ENCODE measurements at places on chromosomes 1 and 21.

DNA sequence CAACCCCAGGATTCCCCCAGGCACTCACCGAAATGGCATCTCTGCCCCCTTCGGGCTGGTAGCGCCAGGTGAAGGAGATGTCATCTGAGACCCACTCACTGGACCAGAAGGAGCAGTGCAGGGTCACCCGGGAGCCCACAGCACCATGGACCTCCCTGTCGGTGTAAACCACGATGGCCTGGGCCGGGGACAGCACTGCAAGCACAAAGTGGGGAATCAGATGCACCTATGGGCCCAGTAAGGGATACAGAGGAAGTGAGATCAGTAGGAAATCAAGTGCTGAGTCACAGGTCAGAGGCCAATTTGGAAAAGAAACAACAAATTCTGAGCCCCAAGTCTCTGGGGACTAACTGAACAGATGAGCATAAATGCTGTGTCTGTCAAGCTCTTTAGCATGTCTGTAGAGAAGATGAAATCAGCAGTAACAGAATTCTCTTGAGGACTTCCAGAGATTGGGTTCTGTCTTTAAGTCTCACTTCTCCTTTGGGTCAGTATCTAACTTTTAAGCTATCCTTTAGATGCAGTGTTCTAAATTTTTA is 2.5 kb downstream of the MPZ start:
- DNase-seq: no peak

- DNase-seq: no peak
These were observed 151.6 kb downstream of the KCNJ6 start for GRCh38 chr21:37764691-37765090.

GRCh38 chr1:67171978-67172377 is 5.7 kb downstream of the IL23R start:
- DNase-seq: no peak

- peak; percentile 90 for DNase-seq
These were observed 37.3 kb downstream of the NENF start for GRCh38 chr1:212470059-212470458.

DNA sequence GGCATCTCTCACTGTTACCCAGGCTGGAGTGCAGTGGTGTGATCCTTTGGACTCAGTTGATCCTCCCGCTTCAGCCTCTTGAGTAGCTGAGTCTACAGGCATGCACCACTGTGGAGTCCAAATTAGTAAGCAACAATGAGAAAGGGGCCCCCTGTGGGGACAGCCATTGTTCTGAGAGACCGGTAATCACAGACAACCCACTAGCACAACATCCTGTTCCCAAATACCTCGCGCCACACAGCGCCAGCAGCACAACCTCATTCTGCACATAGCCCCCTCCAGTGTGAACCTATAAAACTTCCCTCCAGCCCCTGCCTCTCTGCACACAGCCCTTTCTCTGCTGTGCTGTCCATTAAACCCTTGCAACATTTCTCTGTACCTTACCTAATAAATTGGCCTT is 226.4 kb downstream of the DYRK1A start:
- DNase-seq: no peak

DNA sequence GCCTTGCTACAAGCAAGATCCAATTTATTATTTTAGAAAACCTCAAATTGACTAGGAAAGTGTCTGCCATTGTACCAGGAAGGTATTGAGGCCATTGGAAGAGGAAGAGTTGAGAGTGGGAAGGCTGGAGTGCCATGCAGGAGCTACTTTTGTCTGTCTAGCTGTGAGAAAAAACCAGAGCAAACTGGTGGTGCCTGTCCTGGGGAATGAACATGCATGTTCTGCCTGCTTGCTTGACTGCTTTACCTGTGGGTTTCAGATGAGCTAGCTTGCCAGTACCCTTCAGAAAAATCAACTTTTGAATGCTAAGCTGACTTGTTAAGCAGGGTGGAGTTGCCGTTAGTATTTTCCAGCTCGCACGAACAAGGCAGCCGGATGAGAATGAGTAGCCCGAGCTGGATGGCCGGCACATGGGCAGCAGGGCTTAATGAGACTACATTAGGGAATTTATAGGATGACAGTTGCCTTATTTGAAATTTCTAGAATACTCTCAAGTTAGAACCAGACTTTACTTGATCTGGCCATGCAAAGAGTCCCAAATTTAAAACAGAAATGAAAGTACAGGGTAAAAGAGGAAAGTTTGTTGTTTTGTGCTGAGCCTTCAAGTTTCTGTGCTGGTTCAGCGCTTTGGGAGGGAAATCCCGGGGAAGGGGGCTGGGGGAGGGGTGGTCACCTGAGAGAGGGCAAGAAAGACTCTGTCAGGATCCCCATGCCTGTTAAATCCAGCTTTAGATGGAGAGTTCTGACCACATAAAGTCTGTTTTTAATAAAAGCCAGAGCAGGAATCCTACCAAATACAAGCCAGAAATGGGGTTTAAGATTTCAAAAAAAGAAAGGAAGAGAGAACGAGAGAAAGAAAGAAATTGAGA is 29.6 kb upstream of the C1orf105 start:
- DNase-seq: peak; percentile 51

- DNase-seq: no peak
These were observed 15.4 kb downstream of the ZNHIT6 start for GRCh38 chr1:85692730-85693314.

DNA sequence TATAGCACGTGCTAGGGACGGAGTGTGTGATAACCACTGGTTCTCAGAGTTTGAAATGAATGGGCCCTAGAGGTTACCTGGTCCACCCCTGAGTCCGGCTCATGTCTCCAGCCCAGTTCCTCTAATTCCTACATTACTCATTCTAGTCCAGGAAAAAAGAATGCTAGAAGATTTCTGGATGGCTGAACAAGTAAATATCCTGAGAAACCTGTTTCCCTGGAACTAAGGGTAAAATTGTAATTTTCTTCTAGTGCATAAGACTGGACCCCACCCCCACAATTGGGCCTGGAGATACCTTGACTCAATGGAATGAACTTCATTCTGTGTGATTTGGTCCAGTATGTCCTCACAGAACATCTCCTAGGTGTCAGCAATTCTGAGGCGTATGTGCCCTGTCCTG is 208.4 kb downstream of the TRABD2B start:
- DNase-seq: no peak

- DNase-seq: no peak
These were observed 126.9 kb upstream of the ATP1A1 start for GRCh38 chr1:116246174-116246573.

DNA sequence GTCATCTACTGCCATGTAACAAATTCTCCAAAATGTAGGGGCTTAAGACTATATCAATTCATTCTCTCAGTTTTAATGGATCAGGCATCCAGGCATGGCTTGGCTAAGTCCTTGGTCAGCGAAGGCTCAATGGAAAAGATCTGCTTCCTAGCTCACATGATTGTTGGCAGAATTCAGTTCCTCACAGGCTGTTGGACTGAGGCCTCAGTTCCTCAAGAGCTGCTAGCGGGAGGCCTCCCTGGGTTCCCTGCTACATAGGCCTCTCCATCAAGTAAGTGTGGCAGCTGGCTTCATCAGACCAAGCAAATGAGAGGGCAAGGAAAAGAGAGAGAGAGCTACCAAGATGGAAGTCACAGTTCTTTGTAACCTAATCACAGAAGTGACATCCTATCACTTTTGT is 19.6 kb upstream of the EYA3 start:
- DNase-seq: no peak

- no peak for DNase-seq
These were observed 2.0 kb downstream of the COL24A1 start for GRCh38 chr1:86154571-86155050.

DNA sequence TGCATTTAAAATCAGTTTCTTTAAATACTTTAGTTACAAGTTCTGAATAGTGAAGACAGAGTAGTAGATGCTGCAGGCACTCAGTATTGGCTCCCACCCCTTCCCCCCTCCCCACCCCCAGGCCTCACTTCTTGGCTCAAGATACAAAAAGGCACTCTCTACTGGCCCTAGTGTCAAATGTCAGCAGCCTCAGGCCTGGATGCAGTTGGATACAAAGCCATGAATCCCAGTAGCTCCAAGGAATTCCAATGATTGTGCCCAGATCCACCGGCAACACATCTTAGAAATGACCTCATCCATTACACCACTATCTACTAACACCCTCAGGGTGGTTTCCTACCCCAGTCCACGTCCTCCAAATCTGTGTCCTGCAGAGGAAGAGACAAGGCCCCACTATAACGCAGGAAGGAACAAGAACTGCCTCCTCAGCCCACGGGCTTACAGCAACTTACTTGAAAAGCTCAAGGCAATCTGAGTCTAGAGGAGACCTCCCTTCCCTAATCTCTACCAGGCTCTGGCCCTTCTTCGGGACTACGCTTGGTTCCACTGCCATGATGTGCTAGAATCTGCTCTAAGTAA is 17.6 kb downstream of the ACADM start:
- no peak for DNase-seq

DNA sequence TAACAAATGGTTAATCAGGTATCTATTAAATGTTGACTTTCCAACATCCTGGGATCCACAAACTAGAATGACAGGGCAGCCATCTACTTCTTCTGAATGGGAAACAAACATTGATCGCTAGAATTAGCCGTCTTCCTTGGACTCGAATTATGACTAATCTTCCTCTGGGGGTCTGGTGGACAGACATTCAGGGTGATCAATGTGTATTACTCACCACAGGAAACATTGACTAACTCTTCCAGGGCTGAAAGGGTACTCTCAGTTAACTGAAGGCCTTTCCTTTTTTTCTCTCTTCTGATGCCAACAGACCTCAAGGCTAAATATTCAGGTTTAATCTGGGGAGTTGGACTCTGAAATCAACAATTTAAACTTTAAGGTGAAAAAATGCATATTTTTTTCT is 9.5 kb downstream of the NOL9 start:
- DNase-seq: no peak

DNA sequence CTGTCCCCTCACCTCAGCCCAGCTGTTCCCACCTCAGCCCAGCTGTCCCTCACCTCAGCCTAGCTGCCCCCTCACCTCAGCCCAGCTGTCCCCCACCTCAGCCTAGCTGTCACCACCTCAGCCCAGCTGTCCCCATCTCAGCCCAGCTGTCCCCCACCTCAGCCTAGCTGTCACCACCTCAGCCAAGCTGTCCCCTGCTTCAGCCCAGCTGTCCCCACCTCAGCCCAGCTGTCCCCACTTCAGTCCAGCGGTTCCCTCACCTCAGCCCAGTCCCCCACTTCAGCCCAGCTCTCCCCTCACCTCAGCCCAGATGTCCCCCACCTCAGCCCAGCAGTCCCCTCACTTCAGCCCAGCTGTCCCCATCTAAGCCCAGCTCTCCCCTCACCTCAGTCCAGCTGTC is 88.4 kb upstream of the CSF3R start:
- no peak for DNase-seq

GRCh38 chr1:29969576-29969975 is 733.3 kb downstream of the PTPRU start:
- no peak for DNase-seq

DNA sequence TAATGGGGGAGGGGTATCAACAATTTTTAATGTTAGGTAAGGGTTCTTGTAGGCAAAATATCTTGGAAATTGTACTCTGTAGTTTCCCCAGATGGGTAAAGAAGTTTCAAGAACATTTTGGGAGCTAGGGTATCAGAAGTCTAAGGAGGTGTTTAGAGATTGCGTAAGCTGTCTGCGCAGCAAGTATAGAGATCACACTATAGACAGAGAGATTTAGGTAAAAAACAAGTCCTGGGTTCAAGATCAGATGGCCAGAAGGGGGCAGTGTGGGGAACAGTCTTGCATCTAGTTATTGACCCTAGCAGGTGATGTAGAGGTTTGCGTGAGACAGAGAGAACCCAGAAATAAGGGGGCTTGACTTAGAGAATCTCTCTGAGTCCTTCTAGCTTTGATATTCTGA is 80.8 kb downstream of the S1PR1 start:
- DNase-seq: no peak

- DNase-seq: no peak
These were observed 416.0 kb downstream of the SIPA1L2 start for GRCh38 chr1:232213928-232214327.

DNA sequence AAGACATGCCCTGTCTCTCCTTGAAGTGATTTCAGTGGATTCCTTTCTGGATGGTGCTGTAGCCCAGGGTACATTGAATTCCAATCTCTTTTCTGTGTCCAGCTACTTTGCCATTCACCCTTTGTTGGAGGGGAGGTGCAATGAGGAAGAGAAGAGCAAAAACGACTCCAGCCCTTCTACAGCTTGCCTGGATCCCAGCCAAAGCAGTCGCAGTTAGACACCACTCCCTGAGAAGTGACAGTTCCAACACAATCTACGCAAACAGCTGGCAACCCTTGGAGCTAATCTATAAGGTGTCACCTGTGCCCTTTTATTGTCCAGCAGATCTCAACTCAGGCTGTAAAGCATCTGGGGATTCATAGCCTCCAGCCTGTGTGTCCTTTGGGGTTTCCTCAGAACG is 4.6 kb downstream of the CD244 start:
- DNase-seq: no peak

DNA sequence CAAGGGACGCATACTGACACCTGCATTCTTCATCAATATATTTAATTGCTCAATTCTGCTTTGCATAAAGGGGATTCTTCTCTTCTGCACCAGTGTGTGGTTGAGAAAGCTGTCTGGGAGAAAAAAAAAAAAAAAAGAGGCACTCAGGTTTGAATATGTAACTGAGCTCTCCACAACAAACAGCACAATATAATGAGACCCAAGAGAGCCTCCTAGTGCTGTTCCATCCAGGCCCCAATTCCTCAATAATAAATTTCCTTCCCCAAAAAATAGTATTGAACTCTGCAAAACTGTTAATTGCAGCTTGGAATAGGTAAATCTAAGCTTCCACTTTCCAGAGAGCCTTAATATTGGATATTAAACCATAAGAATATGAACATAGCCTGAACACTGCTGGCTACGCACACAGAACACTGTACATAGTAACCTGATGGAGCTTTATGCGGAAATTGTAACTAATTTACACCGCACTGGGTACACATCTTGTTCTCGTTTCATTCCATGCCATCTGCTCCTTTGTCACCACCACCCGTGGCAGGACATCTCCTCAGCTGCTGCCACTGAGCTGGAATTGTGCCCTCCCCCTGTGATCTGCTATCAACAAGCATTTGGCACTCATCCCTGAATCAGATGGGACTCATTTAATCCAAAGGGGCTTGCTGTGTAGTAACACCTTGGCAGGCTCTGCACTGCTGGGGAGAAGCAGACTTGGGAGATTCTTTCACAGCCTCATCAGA is 272.0 kb downstream of the HHIPL2 start:
- DNase-seq: no peak

GRCh38 chr1:234697015-234697414 is 87.0 kb upstream of the IRF2BP2 start:
- no peak for DNase-seq

DNA sequence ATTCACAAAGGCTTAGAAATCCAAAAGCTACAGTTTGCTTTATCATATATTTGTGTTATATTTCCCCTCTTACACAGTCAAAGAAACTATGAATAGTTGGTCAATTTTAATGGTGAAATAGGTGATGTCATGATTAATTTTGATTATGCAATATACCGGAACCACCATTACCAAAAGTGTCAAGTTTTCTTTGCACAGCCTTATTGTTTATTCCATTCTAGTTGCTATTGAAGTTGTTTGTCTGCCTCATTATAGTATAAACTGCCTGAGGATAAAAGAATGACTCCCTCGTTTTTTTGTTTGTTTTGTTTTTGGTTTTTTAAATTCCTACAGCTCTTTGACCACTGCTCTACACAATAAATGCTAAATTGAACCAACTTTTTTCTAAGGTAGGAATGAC is 690.6 kb upstream of the ZP4 start:
- no peak for DNase-seq

Data from substantia nigra (tissue), 51 donors.